Epithelial cell of proximal tubule (primary cell): ENCODE measurements at places on chromosomes 6 and 20.

GRCh38 chr20:7497985-7498384 lies 442.3 kb downstream of the HAO1 start:
- DNase-seq = peak; percentile 83

DNA sequence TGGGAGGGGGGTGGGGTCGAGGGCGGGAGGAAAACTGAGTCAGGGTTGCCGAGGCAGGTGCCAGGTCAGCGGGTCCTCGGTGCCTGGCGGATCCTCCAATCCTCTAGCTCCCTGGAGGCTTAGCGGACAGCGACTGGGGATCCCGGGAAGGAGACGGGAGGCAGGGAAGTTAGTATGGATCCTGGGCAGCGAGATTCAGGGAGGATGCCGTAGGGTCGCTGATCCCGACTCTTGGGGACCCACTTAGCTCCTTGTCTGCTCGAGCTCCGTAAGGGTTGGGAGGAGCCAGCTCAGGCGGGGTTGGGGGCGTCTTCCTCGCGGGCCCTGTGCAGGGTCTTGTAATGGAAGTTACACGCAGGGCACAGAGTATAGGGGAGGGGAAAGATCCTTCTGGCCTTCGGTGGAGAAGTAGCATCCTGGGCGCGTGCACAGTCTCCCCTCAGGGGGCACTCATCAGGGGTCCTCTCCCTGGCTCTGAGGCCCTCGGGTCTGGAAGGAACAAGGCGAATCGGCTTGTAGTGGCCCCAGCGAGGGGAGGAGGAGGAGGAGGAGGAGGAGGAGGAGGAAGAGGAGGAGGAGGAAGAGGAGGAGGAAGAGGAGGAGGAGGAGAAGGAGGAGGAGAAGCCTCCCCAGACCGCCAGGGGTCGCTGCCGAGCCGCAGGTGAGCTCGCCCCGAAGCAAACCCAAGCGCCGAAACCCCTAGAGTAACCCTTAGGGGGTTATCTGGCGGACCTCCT lies 6.4 kb upstream of the SLC12A5 start:
- no peak for DNase-seq

- no peak for DNase-seq
Measured at GRCh38 chr20:44802702-44803101, 7.6 kb downstream of the RIMS4 start.

DNA sequence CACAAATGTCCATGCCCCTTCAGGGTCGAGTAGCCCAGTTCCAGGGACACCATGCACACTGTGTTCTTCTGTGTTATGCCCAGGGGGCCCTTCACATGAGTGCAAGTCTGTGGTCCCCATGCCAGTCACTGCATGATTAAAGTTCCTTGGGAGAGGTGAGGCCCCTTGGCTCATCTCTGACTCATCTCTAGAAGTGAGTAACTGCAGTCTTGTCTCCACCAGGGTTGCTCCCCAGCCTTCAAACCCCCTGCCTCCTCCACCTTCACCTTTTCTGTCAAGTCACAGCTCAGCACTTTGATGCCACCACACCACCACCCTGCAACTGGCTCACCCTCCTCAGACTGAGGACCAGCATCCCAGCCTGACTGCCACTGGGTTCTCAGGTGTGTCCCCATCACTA lies 161.7 kb downstream of the UNC5CL start:
- DNase-seq = no peak

- DNase-seq = no peak
Measured at GRCh38 chr20:16236589-16237241, 336.5 kb downstream of the KIF16B start.

DNA sequence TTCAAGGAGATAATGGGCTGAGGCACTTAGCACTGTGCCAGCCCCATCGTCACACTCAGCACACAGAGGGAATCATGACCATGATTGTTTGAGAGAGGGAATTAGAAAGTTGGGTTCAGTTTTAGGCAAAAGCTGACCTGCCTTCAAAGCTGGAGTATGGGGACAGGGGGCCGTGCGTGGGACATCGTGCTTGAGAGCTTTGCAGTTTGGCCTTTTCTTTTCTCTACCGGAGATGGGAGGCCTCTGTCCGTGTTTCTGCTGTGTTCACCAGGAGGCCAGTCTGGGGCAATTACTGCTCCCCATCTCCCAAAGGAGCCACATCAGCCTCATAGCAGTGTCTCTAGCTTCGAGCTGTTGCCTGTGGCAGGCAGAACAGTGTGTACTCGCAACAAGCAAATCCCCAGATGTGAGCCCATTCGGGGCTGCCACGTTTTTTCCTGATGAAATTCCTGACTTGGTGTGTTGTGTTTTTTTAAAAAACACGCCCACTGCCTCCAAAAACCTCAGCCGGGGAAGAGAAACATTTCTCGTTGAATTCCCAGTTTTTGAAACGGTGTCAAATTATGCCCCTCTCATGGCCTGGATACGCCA lies 20.2 kb downstream of the EYA2 start:
- DNase-seq = no peak
